ENCODE measurements at places on chromosomes 6 and 20.

GRCh38 chr20:44409132-44409600 lies 53.7 kb downstream of the HNF4A start:
- peak; percentile 84 for DNase-seq

- DNase-seq, result peak; percentile 48
Observed at GRCh38 chr6:44122801-44123200, 4.5 kb downstream of the MRPL14 start.

- no peak for DNase-seq
Observed at GRCh38 chr20:48720256-48720985, 107.4 kb downstream of the PREX1 start.

- no peak for DNase-seq
Observed at GRCh38 chr6:24145690-24146131, 19.7 kb downstream of the NRSN1 start.

DNA sequence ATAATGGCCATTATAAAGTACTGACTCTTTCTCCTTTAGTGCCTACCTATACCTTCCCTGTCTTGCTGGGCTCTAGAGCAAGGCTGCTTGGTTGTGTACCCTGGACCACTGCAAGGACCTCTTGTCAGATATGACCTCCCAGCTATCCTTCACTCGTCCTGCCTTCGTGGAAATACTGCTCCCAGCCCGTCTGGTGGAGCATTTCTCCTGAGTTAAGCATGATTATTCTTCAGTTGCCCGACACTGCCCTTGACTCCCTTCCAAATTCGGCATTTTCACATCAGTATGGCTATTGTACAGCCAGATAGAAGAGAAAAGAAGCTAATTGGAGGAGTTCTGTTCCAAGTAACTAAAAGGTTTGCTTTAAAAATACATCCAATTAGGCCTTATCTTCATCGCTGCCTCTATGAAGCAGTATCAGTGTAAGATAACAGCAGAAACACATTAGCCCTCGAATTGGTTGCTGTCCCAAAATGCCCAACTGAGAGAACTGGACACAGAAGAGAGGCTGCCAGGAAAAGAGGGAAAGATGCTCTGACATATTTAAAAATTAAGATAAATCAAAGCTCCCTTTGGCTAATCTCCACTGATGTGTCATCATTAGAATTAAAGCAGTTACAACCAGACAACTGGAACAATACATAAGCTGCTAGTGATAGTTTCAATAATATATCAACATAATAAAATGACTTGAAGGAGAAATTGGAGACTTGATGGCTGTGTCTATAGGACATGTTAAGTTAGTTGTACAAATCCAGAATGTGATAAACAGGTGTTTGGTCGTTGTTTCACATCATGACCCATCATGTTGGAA lies 54.4 kb downstream of the OPRM1 start:
- DNase-seq, result no peak

- DNase-seq, result peak; percentile 11
Observed at GRCh38 chr20:34824806-34825529, 483 bp downstream of the NCOA6 start.

- no peak for DNase-seq
Observed at GRCh38 chr6:25868436-25869183, 5.4 kb downstream of the SLC17A3 start.

DNA sequence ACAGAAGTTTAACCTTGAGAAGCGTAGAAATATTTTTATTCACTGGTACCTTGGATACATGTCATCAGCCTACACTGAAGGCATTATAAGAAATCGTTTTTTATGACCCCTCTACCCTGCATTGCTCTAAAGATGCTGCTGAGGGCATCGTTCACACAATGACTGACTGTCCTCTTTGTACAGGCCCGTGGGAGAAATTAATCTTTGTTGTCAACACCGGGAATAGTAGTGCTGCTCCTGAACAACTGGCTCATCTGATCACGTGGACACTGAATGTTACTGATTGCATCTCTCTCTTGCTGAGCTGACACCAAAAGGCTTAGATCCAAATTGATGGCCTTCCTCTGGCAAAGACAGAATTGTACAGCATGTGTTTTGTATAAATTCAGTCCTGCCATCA lies 157.1 kb upstream of the SMLR1 start:
- DNase-seq, result no peak

- no peak for DNase-seq
Observed at GRCh38 chr6:6987749-6988148, 120.0 kb upstream of the RREB1 start.

DNA sequence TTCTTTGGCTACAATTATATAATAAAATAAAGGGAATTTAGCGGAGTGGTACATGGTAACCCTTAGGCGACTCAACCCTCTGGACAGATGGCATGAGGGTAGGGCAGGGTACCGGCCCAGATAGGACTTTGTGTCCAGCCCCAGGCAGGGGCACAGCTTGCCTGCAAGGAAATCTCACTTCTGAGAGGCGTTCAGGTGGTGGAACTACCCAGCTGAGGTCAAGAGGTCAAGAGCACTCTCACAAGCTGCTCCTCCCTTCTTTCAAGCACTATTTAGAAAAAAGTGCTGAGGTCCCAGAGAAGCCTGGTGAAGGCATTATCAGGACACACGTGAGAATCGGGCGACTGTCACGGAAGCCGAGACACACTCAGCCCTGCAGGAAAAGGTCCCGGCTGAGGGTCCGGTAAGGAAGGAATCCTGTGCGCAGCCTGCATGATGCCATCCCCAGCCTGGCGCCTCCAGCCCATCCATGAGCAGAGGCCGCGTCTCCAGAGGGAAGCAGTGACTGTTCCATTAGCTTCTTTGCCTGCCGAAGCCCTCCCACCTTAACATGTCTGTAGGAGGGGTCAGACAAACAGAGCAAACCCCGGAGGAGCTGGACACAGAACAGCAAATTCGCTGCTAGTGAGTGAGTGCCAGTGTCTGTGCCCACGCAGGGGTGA lies 54.8 kb downstream of the WDR27 start:
- no peak for DNase-seq

GRCh38 chr6:105587349-105588122 lies 184.7 kb upstream of the PREP start:
- no peak for DNase-seq

DNA sequence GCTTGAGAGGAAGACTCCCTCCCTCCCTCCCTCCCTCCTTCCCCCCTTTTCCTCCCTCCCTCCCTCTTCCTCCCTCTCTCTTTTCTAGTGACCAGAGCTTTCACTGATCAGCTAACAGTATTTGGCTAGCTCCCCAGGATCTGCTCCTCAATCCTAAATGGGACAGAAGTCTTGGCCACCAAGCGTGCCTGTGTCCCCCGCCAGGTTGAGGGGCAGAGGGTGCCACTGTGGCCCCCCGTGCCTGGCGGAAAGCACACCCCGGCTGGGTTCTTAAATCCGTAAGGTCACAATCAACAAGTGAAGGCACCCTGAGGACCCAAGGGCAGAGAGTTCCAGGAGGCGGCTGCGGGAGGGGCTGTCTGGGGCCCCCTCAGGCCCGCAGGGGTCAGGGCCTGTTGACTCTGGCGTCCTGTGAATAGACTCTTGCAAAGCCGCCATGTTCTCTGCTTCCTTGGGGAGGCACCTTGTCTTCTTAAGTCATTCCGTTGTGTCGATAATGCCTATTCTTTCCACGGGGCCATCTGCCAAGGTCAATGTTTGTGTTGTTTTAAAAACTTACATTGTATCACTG lies 38.9 kb upstream of the STX16 start:
- DNase-seq, result no peak

DNA sequence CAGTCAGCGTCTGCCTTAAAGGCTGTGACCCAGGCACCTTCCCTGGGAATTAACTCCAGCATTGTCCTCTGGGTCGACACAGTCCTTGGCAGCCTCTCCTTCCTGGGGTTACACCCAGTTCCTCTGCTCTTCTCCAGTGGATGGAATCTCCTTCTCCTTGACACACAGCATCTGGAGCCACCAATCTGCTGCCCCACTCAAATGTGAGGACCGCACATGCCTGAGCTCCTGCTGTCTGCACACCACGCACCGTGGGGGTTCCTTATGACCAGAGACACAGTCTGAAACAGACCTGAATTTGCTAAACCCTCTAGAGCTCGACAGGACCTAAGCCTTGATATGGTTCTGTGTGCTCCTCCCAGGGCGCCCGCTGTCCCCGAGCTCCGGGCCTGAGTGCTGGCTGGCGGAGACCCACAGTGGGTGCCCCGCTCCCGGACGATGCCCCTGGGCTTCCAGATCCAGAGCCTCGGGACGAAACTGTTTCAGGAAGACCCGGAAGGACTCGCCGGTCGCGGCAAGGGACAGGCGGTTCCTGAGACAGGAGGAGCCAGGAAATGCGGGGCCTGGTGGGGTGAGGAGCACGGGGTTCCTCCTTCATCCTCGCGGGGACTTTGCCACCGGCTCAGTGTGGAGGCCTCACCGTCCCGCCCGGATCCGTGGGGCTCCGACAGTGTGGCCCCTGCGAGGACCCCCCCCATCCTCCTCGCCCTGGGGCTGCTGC lies 2.5 kb upstream of the RAET1G start:
- DNase-seq, result peak; percentile 17

- no peak for DNase-seq
Observed at GRCh38 chr6:164825386-164825785, 484.0 kb downstream of the C6orf118 start.

DNA sequence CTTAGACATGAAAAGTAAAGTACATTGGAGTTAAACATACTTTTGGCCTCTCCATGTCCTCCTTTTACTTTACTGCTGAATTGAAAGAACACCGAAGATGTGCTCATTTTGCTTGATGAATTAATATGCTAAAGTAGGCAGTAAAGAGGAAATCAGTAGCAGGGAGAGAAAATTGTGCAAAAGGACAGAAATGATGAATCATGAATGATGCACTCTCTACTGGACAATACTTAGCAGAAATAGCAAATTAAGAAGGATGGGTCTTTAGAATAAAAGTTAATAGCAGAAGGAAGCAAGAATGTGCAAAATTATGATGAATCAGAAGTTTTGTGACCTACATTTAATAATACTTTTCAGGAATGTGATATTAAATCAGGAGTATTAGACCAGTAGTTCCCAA lies 8.4 kb upstream of the SPINT3 start:
- DNase-seq, result peak; percentile 1

GRCh38 chr6:13178107-13178506 lies 150.2 kb downstream of the TBC1D7 start:
- no peak for DNase-seq

DNA sequence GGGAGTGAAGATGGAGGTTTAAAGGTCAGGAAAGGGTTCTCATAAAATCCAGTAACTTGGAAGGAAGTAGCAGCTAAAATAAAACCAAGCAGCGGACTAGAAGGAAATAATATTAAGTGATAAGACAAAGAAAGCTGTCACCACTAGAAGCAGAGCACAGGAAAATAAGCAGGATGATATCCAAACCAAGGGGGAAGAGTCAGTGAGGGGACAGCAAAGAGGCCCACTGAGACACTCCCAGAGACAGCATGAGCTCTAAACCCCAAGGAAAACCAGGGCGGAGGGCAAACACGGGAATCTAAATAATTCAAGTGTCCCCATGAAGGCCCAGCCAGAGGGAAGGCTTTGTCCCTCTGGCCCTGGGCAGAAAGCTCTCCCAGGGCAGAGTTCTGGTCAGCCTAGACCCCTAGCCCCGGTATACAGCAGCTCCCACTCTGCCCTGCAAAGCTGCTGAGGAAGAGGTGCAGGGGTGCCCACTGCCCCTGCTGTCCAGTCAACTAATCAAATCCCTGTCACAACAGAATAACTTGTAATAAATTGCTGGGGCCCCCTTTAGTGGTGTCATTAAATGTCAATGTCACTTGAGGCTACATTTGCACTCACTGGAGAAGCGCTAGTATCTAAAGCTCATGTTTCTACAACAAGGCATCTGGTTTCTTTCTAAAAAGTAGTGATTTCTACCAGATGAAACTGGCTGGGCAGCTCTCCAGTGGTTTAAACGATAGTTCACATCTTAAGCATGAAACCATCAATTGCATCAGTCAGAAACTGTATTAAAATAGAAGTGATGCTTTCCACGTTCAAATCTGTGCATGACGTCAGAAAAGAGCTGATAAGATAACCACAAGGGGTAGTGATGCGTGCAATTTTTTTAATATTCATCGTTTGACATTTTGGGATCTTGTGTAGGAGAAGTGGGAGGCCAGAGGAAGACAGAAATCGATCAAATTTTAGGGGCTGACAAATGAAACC lies 13.6 kb downstream of the PDE10A start:
- peak; percentile 94 for DNase-seq

DNA sequence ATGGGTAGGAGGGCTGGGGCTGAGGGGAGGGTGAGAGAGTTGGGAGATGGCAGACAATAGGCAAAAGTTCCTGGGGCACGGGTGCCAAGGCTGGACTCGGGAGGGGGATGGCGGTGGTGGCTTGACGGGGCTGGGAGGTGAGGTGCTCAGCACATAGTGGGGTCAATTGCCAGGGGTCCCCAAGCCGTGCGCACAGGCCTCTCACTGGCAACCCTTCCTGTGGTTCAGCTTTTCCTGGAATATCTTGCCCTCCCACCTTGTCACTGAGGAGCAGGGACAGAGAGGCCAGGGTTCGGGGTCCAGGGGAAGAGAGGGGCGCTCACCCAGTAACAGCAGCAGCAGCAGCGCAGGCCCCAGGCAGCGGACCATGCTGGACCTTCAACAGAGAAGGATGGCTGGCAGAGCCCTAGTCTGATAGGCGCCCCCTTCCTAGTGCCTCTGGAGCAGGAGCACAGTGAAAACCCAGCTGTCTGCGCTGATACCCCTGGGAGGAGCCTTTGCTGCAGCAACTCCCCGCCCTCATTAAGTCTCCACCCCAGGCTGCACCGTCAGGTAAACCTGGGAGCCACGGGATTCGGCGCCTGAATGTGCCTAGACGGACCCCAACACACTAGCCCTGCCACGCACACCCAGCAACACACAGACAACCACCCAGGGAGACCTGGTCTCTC lies at the start of gene GFRA4:
Gene GFRA4 (minus strand): TSS at position 369 of the 671 bp plus-strand sequence. CDS start 0 bp downstream, at position 369.
- no peak for DNase-seq

- no peak for DNase-seq
Observed at GRCh38 chr6:155194399-155194798, 69.4 kb upstream of the CLDN20 start.

- peak; percentile 41 for DNase-seq
Observed at GRCh38 chr6:159871906-159872305, 18.9 kb upstream of the MAS1 start.

- DNase-seq, result no peak
Observed at GRCh38 chr20:45959956-45960630, 11.9 kb downstream of the ZNF335 start.

DNA sequence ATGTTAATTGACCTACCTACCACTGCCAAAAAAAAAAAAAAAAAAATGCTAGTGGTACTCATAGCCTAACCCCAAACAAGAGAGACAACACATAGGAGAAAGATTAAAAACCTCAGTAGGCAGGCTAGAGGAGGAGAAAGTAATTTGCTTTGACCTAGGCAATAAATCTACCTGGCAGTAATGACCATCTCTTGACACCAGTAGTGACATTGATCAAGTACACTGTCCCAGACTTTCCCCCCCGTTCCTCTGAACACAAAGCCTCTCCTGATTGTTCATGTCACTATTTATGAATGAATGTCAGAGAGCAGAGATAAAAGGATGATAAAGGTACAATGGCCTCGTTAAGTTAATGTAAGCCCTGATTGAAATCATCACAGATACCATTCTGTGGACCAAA lies 746.8 kb downstream of the CBLN4 start:
- DNase-seq, result no peak

GRCh38 chr20:47780720-47781389 lies 4.4 kb downstream of the SULF2 start:
- DNase-seq, result no peak

GRCh38 chr6:55023230-55023629 lies 151.1 kb upstream of the HCRTR2 start:
- DNase-seq, result no peak

GRCh38 chr6:112827793-112828192 lies 480.7 kb downstream of the RFPL4B start:
- no peak for DNase-seq

GRCh38 chr6:52617087-52617486 lies 40.2 kb upstream of the TRAM2 start:
- no peak for DNase-seq

- DNase-seq, result no peak
Observed at GRCh38 chr6:32070814-32071543, 32.8 kb downstream of the CYP21A2 start.
